Naive thymus-derived CD8-positive, alpha-beta T cell (primary cell): ENCODE measurements at places on chromosomes 6 and 20. TPM values are rescaled to one million over a fixed set of nuclear protein-coding genes. Genes with fewer than 3 reads are reported as not detected.
A peak's percentile ranks its signal among the peaks of the same experiment; 100 is the strongest.

- H3K36me3 ChIP-seq: no peaks in the 10 kb centered on the region
- H3K4me1 ChIP-seq: no peaks in the 10 kb centered on the region
- H3K4me3 ChIP-seq: no peak overlapping the region
- peaks cover 6% of the 10 kb centered on the region for H3K27me3 ChIP-seq
- DNase-seq: no peak
These were observed 413.2 kb downstream of the CDH26 start for GRCh38 chr20:60371384-60371783.

DNA sequence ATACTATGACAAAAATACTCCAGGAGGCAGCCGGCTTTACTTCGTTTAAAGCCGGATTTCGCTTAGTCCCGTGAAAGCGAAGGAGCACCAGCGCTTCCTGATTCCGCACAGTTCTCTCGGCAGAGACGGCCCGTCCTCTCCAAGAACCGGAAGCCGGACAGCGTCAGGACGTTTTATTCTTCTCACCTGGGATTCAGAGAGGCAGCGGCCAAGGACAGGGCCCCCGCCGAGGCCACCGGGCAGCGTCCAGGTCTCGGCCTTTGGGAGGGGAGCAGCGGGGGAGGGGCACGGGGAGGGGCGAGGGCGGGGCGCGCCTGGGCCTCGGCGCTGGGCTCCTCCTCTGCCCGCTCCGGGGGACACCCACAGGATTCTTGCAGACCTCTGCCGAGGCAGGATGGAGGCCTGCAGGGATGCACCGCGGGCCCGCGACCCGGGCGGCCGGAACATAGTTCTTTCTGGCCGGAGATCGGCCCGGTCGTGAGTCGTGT is 2.8 kb upstream of the DIDO1 start:
- peak overlapping the region; percentile 95 for H3K4me3 ChIP-seq
- H3K27me3 ChIP-seq: no peaks in the 10 kb centered on the region
- peaks cover 8% of the 10 kb centered on the region for H3K36me3 ChIP-seq
- DNase-seq: no peak
- H3K4me1 ChIP-seq: peaks cover 68% of the 10 kb centered on the region

DNA sequence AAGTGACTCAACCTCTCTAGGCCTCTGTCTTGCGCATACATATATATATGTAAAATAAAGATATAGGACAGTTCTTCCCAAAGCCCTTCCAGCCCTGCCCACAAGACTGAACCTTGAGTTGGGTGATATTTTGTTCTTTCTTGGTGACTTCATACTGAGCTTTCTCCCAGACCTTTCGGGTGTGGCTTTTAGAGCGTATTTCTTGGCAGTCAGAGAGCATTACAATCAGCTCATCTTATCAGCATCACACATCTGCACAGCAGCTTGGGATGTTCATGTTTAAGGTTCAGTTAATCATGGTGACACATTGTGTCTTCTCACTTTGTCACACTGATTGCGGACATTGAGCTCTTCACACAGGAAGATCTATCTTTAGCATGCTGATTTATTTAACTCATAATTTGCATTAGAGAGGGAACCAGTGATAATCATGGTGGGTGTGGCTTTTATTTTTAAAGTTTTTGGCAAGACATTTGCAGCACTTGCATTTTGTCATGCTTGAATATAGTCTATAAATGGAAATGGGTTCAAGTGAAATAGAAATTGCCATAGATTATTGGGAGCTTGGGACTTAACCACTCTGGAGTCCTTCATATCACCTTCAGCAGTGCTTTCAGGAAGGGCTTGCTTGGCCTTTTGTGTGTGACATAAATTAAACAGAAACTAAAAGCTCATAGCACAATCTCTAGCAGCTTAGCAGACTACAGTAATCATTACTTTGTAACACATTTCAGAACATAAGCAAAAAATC is 8.3 kb downstream of the KIF3B start:
- H3K27me3 ChIP-seq: no peaks in the 10 kb centered on the region
- peaks cover 8% of the 10 kb centered on the region for H3K36me3 ChIP-seq
- peak overlapping the region; percentile 89 for H3K27ac ChIP-seq
- DNase-seq: no peak
- peaks cover 18% of the 10 kb centered on the region for H3K4me1 ChIP-seq

- H3K27me3 ChIP-seq: peaks cover 11% of the 10 kb centered on the region
- no peaks in the 10 kb centered on the region for H3K4me1 ChIP-seq
- no peak for DNase-seq
- no peak overlapping the region for H3K27ac ChIP-seq
These were observed 28.5 kb downstream of the HAO1 start for GRCh38 chr20:7911586-7912330.

- H3K27me3 ChIP-seq: no peaks in the 10 kb centered on the region
- no peaks in the 10 kb centered on the region for H3K36me3 ChIP-seq
- H3K27ac ChIP-seq: no peak overlapping the region
- H3K4me1 ChIP-seq: peaks cover 8% of the 10 kb centered on the region
These were observed 10.2 kb downstream of the SULF2 start for GRCh38 chr20:47775039-47775438.

DNA sequence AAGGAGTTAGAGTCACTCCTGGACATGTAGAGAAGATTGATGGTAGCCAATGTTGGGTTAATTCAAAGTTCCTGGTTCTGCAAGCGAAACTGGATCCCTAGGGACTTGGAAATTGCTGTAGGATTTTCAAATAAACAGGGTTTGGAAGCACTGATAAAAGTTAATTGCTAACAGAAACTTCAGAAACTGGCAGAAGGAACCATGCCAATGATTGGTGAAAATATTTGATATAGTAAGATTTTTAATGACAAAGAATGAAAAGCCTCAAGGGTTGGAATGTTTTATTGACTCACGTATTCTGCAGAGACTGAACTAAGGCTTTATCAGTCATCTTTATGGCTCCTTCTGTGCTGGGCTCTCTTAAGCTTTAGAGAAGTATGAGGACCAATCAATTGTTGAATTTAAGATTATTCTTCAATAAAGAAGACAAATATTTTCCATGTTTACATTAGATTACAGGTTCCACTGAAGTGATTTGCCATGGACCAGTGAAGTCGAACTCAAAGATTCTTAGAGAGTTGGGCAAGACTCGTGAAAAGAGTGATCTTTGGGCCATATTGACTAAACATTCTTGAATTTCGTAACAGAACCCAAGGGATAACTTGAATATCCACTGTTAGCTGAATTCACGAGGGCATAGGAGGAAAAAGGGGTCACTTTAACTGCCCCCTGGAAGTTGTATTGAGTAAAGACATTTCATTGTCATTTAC is 371.4 kb downstream of the HDGFL1 start:
- no peaks in the 10 kb centered on the region for H3K36me3 ChIP-seq
- peaks cover 5% of the 10 kb centered on the region for H3K27me3 ChIP-seq
- no peak overlapping the region for H3K4me3 ChIP-seq

DNA sequence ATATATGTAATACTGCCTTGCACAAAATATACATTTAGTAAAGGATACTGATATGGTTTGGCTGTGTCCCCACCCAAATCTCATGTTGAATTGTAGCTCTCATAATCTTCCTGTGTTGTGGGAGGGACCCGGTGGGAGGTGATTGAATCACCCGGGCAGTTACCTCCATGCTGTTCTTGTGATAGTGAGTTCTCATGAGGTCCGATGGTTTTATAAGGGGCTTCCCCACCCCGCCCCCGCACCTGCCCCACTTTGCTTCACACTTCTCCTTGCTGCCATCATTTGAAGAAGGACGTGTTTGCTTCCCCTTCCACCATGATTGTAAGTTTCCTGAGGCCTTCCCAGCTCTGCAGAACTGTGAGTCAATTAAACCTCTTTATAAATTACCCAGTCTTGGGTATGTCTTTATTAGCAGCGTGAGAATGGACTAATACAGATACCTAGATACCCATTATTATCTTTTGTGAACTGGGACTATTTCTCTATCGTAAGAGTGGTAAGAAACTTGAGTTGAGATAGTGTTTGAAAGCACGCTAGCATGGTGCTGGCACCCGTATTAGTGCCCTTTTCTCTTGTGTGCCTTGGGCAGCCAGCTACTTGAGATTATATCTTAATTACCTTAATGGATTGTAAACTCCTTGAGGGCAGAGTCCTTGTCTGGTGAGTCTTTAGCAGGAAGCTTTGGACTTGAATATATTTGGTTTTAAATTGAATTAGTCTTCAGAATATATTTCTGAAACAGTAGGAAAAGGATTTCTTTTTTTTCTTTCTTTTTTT is 25.6 kb downstream of the TOP1 start:
- peaks cover 3% of the 10 kb centered on the region for H3K36me3 ChIP-seq
- no peak overlapping the region for H3K27ac ChIP-seq
- H3K27me3 ChIP-seq: no peaks in the 10 kb centered on the region
- peaks cover 88% of the 10 kb centered on the region for H3K4me1 ChIP-seq

DNA sequence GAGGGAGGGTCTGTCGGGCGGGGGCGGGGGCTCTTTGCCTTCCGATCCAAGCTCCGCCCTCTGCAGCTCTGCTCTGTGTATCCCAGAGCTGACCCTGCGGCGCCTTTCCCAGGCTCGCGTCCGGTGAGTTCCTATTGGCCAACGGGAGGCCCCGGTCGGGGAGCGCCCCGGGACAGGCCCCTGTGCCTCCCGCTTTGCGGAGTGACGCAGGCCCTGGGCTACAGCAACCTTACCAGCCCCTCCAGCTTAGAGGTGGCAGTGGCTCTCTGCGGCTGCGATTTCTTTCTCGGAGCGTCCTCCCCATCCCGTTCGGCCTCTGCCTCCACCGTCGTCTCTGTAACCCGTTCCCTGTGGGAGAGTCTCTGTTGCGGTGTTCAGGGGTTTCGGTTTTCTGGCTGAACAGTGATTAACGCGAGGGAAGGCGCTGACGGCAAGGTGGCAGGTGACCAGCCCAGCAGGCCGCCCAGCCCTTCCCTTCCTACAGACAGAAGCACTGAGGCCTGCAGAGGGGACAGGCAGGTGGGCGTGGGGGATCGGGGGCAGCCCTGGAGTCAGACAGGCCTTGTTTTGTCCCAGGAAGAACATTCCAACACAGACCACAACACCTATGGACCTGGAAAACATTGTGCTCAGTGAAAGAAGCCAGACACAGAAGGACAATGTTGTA is 18.1 kb upstream of the CEBPB start:
- H3K27me3 ChIP-seq: peaks cover 14% of the 10 kb centered on the region
- H3K27ac ChIP-seq: no peak overlapping the region
- no peak for DNase-seq
- H3K4me1 ChIP-seq: peaks cover 6% of the 10 kb centered on the region
- H3K36me3 ChIP-seq: peaks cover 2% of the 10 kb centered on the region

DNA sequence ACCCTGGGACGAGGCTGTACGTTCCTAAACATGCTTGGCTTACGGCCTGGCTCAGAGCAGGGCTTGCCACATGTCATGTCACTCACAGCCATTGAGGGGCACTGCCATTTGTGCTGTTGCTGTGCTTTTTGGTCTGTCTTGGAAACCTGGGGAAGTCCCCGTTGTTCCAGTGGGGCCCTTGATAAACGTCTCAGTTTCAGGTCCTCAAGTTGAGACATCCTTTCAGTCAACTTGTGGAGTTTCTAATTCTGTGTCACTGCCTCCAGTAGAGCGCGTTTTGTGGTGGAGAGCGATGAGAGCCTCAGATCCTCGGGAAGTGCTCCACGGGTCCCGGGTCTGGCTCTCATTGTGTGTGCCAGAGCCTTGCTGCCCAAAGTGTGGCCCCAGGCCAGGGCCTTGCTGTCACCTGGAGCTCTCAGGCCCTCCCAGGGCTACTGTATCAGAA is 43.0 kb upstream of the CCR6 start:
- H3K4me3 ChIP-seq: no peak overlapping the region
- no peaks in the 10 kb centered on the region for H3K36me3 ChIP-seq
- DNase-seq: no peak
- no peak overlapping the region for H3K27ac ChIP-seq

DNA sequence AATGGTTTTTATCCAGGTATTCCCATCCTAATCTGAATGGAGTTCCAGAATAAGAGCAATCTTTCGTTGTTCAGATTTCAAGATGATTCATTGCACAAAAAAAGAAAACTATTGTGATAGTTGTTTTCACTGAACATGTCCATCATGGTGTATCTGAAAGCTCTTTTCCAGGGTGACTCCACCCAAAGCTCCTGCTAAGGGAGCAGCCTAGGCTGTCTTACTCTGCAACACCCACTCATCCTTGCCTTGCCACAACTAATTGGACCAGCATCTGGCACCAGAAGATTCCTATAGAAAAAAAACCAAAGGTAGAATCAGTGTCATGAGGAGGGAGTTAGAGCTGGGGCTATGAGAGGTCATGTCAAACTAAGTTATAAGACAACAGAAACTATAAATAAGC is 7.9 kb upstream of the SYNCRIP start:
- H3K27ac ChIP-seq: no peak overlapping the region
- no peak for DNase-seq
- no peaks in the 10 kb centered on the region for H3K4me1 ChIP-seq
- no peak overlapping the region for H3K4me3 ChIP-seq

DNA sequence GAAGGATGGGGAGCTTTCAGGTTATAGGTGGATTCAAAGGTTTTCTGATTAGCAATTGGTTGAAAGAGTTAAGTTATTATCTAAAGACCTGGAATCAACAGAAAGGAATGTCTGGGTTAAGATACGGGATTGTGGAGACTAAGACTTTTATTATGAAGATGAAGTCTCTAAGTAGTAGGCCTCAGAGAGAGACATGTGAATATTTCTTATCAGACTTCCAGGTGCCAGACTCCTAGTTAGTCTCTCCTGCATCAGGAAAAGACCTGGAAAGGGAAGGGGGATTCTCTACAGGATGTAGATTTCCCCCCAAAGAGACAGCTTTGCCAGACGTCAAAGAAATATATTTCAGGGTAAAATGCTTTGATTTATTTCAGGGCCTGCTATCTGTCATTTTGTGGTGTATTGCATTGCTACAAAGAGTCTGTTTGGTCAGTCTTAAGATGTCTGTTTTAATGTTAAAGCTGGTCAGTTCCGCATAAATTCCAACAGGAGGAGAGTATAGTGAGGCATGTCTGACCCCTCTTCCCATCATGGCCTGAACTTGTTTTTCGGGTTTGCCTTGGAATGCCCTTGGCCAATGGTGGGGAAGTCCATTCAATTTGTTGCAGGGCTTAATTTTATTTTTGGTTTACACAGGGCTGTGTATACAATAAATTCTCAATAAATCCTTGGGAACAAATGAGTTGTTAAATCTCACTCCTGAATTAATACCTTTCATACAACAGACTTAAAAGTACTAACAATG is 103.4 kb upstream of the RALGAPA2 start:
- H3K4me3 ChIP-seq: no peak overlapping the region
- no peak overlapping the region for H3K27ac ChIP-seq
- no peaks in the 10 kb centered on the region for H3K4me1 ChIP-seq
- peaks cover 11% of the 10 kb centered on the region for H3K27me3 ChIP-seq
- no peak for DNase-seq

GRCh38 chr6:2918936-2919335 is 15.8 kb upstream of the SERPINB9 start:
- H3K4me1 ChIP-seq: peaks cover 24% of the 10 kb centered on the region
- no peak for DNase-seq
- no peaks in the 10 kb centered on the region for H3K27me3 ChIP-seq
- no peak overlapping the region for H3K27ac ChIP-seq

- H3K27me3 ChIP-seq: peaks cover 30% of the 10 kb centered on the region
These were observed 204.2 kb downstream of the BMP7 start for GRCh38 chr20:57062241-57062640.

- no peak for DNase-seq
- H3K27ac ChIP-seq: no peak overlapping the region
- H3K36me3 ChIP-seq: no peaks in the 10 kb centered on the region
- peaks cover 28% of the 10 kb centered on the region for H3K27me3 ChIP-seq
- no peak overlapping the region for H3K4me3 ChIP-seq
- H3K4me1 ChIP-seq: no peaks in the 10 kb centered on the region
These were observed 298.5 kb downstream of the BMP7 start for GRCh38 chr20:56967916-56968315.

TENT5A gene
- total RNA-seq: 7.4 TPM

DNAH8 gene
- not detected for total RNA-seq

SLC17A9 gene
- total RNA-seq: 11.3 TPM

PROKR2 gene
- not detected for total RNA-seq

FAM8A1 gene
- total RNA-seq: 24.6 TPM

TRIM40 gene
- total RNA-seq: not detected

C20orf202 gene
- total RNA-seq: 0.68 TPM

PBX2 gene
- 174 TPM for total RNA-seq

ZKSCAN8 gene
- 45.0 TPM for total RNA-seq

SLC44A4 gene
- not detected for total RNA-seq

IDH3B gene
- total RNA-seq: 126 TPM
